Hematopoietic multipotent progenitor cell treated with erythropoietin and hydrocortisone succinate and interleukin-3 and kit ligand, for 17 days (in vitro differentiated cells): ENCODE measurements at places on chromosomes 5 and 9.
A peak's percentile ranks its signal among the peaks of the same experiment; 100 is the strongest.

DNA sequence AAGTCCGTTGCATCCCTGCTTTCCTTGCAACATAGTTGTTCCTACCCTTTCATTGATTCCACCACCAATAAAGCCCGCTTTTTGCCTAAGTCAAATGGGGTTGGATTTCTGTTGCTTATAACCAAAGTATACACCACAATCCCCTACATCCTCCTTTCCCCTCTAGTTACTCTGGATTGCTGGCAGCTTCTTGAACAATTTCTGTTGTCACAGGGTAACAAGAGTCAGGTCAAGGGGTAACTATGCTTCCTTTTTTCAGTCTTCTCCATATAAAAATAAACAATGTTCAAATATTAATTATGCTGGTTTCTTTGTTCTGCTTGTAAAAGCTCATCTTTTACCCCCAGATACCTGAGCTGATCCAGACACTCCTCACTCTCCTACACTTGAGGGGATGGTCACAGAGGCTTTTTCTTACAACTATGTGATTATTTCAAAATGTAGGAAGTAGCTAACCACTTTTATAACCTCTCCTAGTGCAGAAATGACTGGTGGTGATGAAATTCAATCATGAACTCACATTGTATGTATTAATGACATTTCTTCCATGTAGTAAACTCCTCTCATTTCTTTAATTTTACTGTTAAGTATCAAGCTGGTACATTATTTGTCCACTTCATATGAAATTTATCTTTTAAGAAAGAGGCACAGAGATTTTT lies 136.5 kb downstream of the SNX18 start:
- DNase-seq = no peak

DNA sequence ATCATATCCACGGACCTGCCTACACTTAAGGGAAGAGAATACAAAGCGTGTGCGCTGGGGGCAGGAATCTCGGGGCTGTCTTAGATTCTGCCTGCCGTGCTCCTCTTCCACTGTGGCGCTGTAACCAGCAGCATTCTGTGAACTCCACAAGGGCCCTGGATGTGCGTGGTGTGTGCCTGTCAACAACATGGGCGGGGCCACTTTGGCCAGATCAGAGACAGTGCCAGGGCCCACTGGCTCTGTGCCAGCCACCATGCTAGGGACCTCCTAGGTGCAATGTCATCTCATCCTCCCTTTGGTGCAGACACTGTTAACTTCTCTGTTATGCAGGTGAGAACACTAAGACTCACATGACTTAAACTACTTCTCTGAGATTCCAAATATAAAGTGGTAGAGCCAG lies 113.7 kb downstream of the COL23A1 start:
- peak; percentile 88 for DNase-seq

- no peak for DNase-seq
Measured at GRCh38 chr5:78568212-78568611, 80.4 kb downstream of the LHFPL2 start.

- no peak for DNase-seq
Measured at GRCh38 chr5:1002836-1003235, 5.8 kb upstream of the NKD2 start.

DNA sequence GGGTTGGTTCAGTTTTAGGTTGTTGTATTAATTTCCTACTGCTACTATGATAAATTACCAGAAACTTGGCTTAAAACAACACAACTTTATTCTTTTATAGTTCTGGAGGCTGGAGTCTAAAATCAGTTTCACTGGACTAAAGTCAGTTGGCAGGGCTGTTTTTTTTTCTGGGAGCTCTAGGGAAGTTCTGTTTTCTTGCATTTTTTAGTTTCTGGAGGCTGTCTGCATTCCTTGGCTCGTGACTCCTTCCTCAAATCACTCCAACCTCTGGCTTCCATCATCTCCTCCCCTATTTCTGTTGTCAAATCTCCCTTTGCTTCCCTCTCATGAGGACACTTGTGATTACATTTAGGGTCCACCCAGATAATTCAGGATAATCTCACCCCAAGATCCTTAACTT lies 51.3 kb upstream of the SUB1 start:
- no peak for DNase-seq

GRCh38 chr5:115857626-115858349 lies 16.1 kb downstream of the AP3S1 start:
- no peak for DNase-seq

- no peak for DNase-seq
Measured at GRCh38 chr9:84736081-84736480, 66.6 kb downstream of the NTRK2 start.

GRCh38 chr5:165477546-165477945 lies 1972.1 kb downstream of the MAT2B start:
- no peak for DNase-seq

DNA sequence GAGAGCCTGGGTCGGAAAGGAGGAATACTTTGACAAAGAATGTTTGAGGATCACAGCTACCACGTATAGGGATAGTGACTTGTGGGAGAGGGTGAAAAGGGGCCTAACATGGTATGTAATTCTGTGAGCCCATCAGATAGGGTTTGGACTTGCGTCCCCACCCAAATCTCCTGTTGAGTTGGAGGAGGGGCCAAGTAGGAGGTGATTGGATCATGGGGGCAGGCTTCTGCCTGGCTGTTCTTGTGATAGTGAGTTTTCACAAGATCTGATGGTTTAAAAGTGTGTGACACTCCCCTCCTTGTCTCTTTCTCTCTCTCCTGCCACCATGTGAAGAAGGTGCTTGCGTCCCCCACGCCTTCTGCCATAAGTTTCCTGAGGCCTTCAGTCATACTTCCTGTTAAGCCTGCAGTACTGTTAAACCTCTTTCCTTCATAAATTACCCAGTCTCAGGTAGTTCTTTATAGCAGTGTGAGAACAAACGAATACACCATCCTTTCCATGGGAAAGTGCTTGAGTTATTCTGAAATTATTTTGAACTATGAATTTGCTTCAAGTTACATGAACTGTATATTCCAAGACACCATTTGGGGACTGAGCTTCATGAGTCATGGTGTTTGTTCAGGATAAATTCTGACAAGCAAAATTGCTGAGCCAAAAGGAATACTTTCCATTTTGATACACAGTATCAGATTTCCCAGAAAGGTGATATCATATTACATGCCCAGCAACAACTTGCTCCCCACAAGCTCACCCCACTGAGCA lies 68.8 kb upstream of the SSBP2 start:
- no peak for DNase-seq

GRCh38 chr5:170416526-170416925 lies 27.4 kb upstream of the KCNMB1 start:
- no peak for DNase-seq

GRCh38 chr5:113255579-113256386 lies 179.0 kb downstream of the TSSK1B start:
- DNase-seq = no peak

- no peak for DNase-seq
Measured at GRCh38 chr5:110008131-110008530, 318.4 kb downstream of the MAN2A1 start.
